ENCODE measurements at places on chromosomes 4 and X. TPM values are rescaled to one million over a fixed set of nuclear protein-coding genes. Genes with fewer than 3 reads are reported as not detected.

Gene AFP
- total RNA-seq: not detected

Gene PF4V1
- total RNA-seq: not detected

Gene ABLIM2
- 9.0 TPM for total RNA-seq

Gene PTPN13
- total RNA-seq: 14.9 TPM

DNA sequence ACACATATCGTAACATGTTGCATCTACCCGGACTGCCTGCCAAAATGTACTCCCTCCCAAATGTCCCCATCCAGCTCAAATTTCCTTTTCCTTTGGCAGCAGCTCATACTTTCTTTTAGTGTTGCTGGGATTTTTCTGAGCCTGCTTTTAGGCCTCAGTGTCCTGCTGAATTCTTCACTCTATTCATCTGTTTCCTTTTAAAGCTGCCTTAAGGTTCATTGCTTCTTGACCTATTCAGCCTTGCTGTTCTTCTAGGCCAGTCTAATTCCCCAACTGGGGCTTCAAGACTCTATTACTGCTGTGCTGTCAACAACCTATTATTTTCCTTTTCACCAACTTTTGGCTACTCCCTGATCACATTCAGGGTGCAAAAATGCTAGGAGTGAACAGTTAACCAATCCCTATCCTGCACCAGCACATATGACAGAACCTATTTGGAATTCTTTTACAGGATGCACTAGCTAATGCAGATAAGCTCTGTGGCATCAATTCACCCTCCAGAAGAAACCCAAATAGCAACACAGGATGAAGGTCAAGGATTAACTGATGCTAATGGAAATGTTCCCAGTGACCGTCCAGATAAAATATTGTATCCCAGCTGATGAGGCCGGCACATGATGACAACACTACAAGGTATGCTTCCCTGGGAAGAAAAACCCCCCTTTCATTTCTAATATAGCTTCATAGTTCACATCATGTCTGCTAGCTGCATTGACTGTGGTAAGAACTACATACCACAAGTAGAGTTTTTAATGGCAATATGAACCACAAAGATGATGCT, 114.7 kb upstream of the TTC29 start:
- DNase-seq: no peak

- DNase-seq: no peak
Measured at GRCh38 chrX:149570668-149571067, 16.6 kb downstream of the MAGEA9B start.

- no peak for DNase-seq
Measured at GRCh38 chr4:183284965-183285364, 35.1 kb downstream of the CLDN22 start.

All from Peyer's patch (tissue), 4 donors.